ENCODE measurements at places on chromosomes 13 and 19.
A peak's percentile ranks its signal among the peaks of the same experiment; 100 is the strongest.

- DNase-seq: no peak
Measured at GRCh38 chr13:40923867-40924266, 95.2 kb downstream of the ELF1 start.

- DNase-seq: no peak
Measured at GRCh38 chr13:33318037-33318436, 32.5 kb upstream of the STARD13 start.

- no peak for DNase-seq
Measured at GRCh38 chr13:46961719-46962118, 64.9 kb upstream of the HTR2A start.

GRCh38 chr19:3095441-3096191 is 1.5 kb downstream of the GNA11 start:
- no peak for DNase-seq

- no peak for DNase-seq
Measured at GRCh38 chr13:48424212-48424611, 11.3 kb upstream of the LPAR6 start.

DNA sequence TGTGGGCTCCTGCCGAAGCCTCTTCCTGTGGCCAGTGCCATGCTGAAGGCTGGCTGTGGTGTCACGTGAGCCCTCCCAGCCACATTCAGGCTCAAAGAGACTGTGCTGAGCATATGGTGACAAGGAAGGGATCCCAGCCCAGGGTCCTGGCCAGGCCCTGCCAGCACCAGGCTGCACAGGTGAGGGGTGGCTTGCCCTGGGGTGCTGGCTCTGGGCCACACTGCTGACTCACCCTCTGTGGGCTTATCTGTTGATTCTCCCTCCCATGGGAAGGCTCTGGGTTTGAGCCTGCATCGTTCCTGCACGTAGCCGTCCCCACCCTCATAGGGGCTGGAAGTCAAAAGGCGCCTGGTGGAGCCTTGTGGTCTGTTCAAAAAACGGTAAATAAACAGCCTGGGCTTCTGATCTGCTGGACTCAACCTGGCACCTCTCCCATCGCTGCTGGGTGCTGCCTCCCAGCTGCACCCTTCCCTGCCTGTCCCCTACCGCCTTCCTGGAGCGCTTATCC is 31.1 kb downstream of the DNM2 start:
- no peak for DNase-seq

DNA sequence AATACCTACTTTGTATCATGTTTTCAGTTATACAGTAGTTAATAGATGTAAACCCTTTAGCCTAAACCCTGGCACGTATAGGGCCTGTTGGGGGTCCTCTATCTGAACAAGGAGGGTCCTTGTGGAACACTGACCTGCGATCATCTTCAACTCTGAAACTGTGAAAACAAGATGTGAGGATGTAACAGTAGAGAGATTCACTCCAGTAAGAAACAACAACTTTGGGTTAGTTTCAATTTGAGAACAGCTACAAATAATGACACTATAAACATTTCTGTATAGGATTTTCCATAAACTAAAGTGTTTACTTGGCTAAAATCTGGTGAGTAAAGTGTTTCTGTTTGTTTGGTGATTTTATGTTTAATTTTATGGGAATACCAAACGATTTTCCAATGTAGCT is 2.1 kb downstream of the CLC start:
- DNase-seq: no peak

DNA sequence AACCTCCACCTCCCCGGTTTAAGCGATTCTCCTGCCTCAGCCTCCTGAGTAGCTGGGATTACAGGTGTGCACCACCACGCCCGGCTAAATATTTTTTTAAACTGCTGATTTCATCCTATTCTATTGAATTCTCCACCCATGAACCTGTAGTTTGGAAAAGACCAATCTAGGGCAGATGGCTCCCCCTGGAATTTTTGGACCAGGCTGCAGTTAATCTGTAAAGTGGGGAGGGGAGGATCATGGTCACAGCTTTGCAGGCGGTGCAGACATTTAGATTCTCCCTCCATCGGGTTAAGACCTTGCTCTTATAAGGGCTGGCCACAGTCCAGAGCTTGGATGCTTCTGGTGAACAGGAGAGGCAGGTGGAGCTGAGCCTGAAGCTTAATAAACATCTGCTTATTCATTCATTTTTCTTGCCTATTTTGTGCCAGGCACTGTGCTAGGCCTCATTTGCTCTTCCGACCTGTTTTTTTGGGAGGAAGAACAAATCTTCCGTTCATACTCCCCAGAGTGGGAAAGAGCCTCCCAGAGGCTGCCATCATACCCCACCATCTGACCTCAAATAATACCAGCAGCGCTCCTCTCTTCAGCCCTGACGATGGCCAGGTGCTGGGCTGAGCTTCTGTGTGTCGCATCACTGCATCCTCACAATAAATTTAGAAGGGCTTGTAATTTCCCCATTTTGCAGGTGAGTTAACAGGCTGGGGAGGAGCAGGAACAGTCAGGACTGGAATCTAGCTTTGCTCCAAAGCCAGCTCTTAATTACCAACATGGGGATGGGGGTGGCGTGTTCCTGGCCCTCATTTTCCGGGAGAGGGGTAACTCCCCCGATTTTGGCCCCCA is 902 bp upstream of the CCDC106 start:
- DNase-seq: no peak

DNA sequence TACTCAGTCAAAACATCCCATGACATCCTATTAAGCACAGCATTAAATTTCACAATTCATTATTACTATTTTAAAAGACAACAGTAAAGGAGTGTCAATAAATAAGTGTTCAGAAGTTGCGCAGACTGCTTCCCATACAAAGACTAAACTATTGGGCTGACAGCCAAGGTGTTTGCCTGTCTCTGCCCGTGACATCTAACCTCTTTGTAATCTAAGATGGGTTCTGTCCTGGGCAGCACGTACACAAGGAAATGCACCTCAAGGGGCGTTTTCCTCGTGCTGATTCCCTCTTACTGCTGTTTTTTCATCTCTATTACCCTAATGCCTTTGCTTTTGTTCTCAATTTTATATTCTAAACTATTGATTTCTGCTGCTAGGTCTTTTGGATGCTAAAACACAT is 216.3 kb downstream of the NHLRC3 start:
- DNase-seq: no peak

GRCh38 chr19:10612499-10613119 is 12.7 kb upstream of the SLC44A2 start:
- peak; percentile 46 for DNase-seq

DNA sequence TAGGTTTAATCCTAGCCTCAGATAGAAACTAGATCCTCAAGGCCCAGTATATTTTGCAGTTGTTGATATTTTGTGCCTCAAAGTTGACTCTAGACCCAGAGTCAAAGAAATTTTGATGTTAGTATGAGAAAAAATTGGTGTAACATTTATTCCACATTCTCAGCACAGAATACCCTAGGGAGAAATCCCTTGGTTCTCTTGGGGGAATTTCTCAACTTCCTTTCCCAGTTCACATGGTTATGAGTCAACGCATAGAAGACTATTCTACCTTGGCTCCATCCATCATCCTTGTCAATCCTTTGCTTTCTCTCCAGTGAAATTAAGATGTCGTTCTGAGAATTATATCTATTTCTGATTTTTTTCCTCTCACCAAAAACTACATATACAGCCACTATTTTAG is 145.3 kb downstream of the POSTN start:
- DNase-seq: no peak

DNA sequence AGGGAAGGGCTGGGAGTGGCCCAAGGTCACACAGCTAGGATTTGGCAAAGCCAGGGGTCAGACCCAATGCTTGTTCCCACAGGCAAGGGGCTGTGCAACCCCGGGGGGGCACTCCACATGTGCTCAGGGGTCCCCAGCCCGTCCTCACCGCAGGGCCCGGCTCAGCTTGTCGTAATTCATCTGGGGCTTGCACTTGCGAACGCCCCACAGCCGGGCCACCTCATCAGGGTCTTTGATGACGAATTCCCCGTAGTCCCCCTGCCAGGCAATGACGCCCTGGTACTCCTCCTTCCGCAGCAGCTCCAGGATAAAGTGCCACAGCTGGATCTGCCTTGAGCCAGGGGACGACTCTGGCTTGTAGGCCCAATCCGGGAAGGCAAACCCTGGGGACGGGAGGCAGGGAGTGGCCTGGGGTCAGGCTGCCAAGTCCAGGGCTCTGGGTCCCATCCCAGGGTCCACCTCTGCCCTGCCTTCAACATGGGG is 4.7 kb downstream of the ERF start:
- DNase-seq: no peak

GRCh38 chr13:111183087-111183645 is 68.1 kb downstream of the ARHGEF7 start:
- DNase-seq: no peak

DNA sequence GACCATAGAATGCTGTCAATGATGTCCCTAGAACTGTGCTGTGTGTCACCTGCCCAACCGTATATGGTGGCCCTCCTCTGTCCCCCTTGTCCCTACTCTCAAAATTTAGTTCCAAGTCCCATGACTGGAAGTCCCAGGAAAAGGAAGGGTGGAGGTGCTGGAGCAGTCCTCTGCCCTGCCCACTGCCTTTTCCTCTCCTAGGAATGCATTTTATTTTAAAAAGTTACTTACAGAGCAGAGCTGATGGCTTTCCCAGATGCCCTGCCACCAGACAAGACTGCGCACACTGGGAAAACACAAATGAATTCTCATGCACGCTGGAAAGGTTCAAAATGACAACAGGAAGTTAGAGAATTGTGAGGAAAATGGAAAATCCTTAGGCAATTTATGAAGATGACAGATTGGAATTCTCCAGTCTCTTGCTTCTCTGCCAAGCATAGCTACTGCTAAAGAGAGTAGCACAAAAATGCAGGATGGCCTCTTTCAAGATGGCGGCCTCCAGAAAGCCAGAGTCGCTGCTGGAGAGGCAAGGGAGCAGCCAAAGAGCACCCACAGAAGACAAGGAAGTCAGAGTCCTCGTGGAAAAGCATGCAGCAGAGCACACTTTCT is 117.1 kb upstream of the TSC22D1 start:
- no peak for DNase-seq

DNA sequence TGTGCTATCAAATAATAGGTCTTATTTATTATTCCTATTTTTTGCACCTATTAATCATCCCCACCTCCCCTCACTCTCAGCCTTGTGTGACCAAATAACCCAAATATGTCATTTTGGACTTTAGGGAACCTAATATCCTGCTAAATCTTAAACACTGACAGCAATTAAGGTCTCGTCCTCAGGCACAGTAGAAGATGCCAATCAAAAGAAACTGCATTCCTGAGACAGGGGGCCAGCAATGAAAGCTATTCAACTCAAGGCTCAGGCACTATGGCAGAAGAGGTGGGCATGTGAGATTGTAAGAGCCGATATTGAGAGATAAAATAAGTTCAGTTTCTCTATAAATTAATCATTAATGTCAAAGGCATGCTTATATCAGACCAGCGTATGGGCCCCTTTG is 1437.7 kb upstream of the PCDH9 start:
- no peak for DNase-seq

- peak; percentile 48 for DNase-seq
Measured at GRCh38 chr13:99658261-99658991, 157.2 kb downstream of the TM9SF2 start.

- DNase-seq: no peak
Measured at GRCh38 chr19:5125376-5125775, 156.5 kb downstream of the KDM4B start.

DNA sequence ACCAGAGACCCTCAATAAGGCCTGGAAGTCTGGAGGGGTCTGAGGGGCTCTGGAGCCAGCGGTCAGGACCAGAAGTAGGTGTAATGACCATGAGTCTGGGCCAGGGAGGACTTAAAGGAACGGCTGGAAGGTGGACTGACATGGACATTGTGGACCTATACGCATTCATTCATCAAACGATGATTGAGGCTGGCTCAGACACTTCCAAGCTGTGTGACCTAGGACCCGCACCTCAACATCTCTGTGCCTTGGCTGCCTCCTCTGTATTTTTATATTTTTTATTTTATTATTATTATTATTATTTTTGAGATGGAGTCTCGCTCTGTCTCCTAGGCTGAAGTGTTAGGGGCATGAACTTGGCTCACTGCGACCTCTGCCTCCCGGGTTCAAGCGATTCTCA is 9.3 kb upstream of the LRRC25 start:
- DNase-seq: no peak

DNA sequence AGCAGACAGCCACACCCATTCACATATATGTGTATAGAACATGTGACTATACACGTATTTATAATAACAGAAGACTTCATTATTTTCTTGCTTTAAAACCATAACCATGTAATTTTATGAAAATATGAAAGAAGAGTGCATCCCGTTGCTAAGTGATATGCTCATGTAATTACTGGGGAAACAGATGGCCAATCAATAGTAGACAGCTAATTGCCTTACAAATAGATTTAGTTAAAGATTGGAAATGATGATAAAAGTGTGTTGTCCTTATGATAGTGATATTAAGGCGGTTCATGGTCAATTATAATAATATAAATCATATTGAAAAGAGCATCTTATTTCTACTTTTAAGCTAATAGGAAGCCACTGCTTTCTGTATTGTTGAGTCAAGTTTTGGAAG is 95.9 kb downstream of the RFC3 start:
- no peak for DNase-seq

DNA sequence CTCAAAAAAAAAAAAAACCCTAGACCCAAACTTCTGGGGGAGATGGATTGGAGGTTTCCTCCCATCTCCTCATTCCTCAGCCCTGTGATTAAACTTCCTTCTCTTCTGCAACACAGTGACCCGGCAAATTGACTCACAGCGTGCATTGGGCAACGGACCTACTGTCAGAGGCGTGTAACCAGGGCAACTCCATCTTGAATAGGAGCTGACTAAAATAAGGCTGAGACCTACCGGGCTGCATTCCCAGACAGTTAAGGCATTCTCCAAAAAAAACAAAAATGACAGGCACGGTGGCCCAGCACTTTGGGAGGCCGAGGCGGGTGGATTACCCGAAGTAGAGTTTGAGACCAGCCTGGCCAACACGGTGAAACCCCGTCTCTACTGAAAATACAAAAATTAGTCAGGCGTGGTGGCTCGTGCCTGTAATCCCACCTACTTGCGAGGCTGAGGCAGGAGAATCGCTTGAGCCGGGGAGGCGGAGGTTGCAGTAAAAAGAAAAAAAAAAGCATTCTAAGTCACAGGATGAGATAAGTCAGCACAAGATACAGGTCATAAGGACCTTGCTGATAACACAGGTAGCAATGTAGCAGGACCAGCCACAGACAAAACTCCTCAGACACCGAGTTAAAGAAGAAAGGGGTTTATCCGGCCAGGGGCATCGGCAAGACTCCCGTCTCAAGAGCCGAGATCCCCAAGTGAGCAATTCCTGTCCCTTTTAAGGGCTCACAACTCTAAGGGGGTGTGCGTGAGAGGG is 5.4 kb upstream of the NLRP7 start:
- DNase-seq: peak; percentile 33

Data from spinal cord (tissue), 10 donors.